ENCODE measurements at places on chromosomes 16 and 17.
A peak's percentile ranks its signal among the peaks of the same experiment; 100 is the strongest.

GRCh38 chr16:22928882-22929435, 115.0 kb downstream of the HS3ST2 start:
- no peak for DNase-seq

GRCh38 chr17:68829211-68829610, 126.0 kb downstream of the ABCA8 start:
- no peak for DNase-seq

GRCh38 chr17:76351526-76352071, 2.1 kb downstream of the PRPSAP1 start:
- no peak for DNase-seq

GRCh38 chr16:66950437-66950836, 10.6 kb upstream of the CES3 start:
- no peak for DNase-seq

DNA sequence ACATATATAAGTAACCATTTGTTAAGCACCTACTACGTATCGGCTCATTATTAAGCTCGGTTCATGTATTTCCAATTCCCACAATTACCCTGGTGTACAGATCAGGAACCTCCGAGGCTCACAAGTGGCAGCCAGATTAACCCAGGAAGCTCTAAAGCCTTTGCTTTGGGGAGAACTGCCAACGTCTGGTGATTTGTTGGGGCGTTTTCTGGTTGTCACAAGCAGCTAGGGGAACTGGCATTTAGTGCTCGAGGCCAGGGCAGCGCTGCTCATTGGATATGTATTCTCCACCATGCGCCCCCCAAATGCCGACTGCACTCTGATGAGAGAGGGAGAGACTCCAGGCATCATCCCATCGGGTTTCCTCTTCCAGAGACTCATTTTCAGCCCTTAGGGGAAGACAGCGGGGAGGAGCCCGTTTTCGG, 541 bp downstream of the ZNF18 start:
- peak; percentile 40 for DNase-seq

DNA sequence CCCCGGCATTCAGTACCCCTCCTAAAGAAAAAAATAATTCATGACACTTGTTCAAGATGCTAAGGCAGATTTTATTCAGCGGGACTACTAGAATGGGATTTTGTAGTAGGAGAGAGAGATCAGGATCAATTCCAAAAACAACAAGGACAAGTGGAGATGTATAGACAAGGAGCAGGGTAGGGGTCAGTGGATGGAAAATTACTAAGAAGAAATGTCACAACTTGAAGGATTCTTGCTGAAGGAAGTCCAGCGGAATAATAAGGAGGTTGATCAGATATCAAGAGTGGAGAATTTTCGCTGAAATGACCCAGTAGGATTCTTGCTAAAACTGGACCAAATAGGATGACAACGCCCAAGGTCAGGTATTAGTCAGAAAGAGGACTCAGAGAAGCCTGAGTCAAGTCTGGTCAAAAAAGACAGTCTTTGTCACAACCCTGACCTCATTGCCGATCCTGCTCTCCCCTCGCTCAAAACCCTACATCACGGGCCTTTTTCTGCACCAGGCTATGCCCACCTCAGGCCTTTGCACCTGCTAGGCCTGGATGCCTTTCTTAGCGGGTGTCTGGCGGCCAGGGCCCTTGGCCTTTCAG, 36.9 kb downstream of the MMD start:
- no peak for DNase-seq

- peak; percentile 71 for DNase-seq
Measured at GRCh38 chr17:74368341-74369081, 1.2 kb downstream of the GPR142 start.

Measured in CD4-positive, alpha-beta T cell treated with Interleukin-15 for 4 hours (primary cell).